IPS DF 6.9 (cell line): ENCODE measurements at places on chromosomes 6 and 20.

- no peak for DNase-seq
Measured at GRCh38 chr6:126914172-126914571, 204.3 kb upstream of the RSPO3 start.

- no peak for DNase-seq
Measured at GRCh38 chr20:10647471-10647870, 26.3 kb downstream of the JAG1 start.

DNA sequence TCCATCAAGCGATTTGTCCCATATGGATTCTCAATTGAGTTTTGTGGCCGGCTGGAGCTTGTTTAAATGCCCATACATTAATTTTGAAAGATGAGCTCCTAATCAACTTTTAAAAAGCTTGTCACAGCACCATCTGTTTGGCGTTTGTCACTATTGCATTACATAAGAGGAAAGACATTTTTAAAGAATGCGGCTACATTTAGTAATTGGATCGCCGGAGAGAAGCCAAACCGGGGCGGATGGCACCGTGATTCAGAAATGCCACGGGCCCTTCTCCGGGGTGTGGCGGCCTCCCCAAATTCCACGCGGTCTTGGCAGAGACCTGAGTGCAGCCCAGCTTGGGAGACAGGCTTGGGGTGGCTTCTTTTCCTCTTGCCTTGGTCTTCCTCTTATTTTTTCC is 67.7 kb upstream of the ZNFX1 start:
- DNase-seq, result no peak

DNA sequence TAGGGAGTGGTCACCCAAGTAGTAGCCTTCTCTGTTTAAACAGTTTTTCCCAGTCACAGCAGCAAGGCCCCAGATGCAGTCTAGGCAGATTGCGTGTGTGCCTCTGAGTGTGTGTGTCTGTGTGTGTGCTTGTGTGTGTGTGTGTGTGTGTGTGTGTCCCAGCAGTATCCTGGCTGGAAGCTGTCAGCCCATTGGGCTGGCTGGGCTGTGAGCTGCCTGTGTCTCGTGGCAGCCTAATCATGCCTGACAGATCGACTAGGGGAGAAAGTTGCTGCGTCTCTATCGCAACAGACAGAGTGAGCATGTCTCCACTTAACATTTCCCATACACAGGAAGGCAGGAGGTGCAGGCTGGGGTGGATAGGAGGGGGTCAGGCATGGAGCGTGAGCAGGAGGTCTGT is 42.9 kb upstream of the LRFN2 start:
- DNase-seq, result no peak

GRCh38 chr20:56098981-56099500 is 93.7 kb upstream of the CBLN4 start:
- DNase-seq, result no peak

GRCh38 chr6:75220357-75220756 is 14.5 kb upstream of the COL12A1 start:
- DNase-seq, result no peak
